ENCODE measurements at places on chromosomes 13 and 19.

DNA sequence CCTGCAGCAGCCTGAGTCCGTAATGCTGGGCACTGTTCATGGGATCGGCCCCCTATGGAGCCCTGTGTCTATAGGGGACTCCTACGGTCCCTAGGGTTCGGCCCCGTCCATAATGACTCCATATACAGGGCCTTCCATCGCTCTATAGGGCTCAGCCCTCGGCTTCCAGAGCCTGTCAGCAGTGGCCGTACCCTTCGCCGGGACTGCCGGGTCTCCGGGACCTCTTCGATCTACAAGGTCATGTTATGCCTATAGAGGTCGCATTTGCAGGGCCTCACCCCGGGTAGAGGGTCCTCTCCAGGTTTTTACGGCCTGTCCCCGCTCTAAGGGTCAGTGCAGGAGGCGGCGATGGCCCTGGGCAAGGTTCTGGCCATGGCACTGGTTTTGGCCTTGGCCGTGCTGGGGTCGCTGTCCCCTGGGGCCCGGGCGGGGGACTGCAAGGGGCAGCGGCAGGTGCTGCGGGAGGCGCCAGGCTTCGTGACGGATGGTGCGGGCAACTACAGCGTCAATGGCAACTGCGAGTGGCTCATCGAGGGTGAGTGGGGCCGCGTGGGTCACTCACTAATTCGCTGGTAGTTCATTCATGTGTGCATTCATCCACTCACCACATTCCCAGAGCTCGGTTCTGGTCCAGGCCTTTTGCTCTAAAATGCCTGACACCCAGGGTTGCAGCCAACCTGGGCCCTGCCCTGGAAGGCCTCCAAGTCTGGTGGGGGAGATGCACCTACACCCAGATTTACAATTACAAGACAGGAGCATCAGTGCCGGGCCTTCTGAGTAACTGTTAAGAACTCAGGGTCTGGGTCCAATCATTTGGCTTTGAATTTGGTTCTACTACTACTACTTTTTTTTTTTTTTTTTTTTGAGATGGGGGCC is 699 bp downstream of the MEGF8 start:
- peaks cover 6% of the 10 kb centered on the region for H3K4me1 ChIP-seq
- peak overlapping the region; percentile 55 for H3K27ac ChIP-seq
- H3K27me3 ChIP-seq = peaks cover 14% of the 10 kb centered on the region
- DNase-seq = peak; percentile 60

DNA sequence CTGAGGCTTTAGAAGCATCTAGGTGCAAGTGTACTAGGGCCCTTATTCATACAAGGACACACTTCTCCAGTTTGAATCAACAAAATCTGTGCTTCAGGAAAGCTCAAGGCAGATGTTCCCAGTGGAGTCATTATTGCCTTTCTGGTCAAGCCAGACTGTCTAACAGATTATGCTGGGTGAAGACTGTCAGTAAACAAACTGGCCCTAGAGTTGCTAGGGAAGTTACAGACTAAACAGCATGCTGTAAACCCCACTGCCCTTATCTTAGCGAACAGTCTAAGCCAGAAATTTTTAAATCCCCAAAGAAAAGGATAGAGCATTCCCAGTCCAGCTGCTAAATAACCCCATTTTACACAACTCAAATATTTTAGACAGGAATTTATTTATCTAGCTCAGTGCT is 1701.3 kb upstream of the PRR20A start:
- no peak overlapping the region for H3K4me3 ChIP-seq
- H3K4me1 ChIP-seq = peaks cover 18% of the 10 kb centered on the region
- H3K27ac ChIP-seq = no peak overlapping the region
- peak; percentile 11 for DNase-seq
- no peaks in the 10 kb centered on the region for H3K36me3 ChIP-seq

DNA sequence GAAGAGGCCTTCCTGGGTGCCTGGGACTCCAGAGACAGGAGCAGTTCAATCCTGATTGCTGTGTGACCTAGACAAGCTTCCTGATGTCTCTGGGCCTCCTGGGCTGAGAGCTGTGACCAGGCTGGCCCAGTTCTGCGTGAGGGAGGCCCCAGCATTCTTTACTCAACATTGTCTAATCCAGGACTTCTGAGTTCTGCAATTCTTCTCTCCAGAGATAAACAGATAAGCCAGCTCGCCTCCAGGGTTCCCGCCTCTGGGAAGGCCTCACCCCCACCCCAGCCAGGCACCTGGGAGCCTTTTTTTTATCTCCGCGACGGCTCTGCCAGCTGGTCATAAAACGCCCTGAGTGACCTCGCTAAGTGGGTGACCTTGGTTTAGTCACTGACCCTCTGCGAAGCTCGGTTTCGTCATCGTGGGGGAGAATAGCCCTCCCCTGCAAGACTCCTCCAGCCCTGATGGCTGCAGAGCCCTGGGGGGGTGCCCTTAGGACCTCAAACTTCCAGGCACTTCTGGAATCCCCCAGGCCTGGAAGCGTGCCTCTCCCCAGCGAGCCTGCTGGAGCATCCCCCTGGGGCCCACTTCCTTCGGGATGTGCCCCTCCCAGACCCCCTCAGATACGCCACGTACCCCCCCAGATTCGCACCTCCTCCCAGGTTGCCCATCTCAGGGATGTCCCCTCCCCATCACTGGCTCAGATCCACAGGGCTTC is 1.9 kb downstream of the SULT2B1 start:
- H3K36me3 ChIP-seq = no peaks in the 10 kb centered on the region
- H3K27ac ChIP-seq = peak overlapping the region; percentile 92
- H3K27me3 ChIP-seq = no peaks in the 10 kb centered on the region
- peak overlapping the region; percentile 43 for H3K4me3 ChIP-seq
- H3K4me1 ChIP-seq = peaks cover 10% of the 10 kb centered on the region

- H3K4me1 ChIP-seq = peaks cover 4% of the 10 kb centered on the region
- H3K36me3 ChIP-seq = no peaks in the 10 kb centered on the region
- DNase-seq = no peak
- H3K27ac ChIP-seq = no peak overlapping the region
- no peaks in the 10 kb centered on the region for H3K27me3 ChIP-seq
These were observed 26.3 kb upstream of the SPATA13 start for GRCh38 chr13:24134231-24134630.

- no peak overlapping the region for H3K4me3 ChIP-seq
- H3K36me3 ChIP-seq = no peaks in the 10 kb centered on the region
- H3K27me3 ChIP-seq = no peaks in the 10 kb centered on the region
- peaks cover 10% of the 10 kb centered on the region for H3K4me1 ChIP-seq
- no peak overlapping the region for H3K27ac ChIP-seq
These were observed 5.5 kb downstream of the PIK3R2 start for GRCh38 chr19:18158467-18158866.

DNA sequence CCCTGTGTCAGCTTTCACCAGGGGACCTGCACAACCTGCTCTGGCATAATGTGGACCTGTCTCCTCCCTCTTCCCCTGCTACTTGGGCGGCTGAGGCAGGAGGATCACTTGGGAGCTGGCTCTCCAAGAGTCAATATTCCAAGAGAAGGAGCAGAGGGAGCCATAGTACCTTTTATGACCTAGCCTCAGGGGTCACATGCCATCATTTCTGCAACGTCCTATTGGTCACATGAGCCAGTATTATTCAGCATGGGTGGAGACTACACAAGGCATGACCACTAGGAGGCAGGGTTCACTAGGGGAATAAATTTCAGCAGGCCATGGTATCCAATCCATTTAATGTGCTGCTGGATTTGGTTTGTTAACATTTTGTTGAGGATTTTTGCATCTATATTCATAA is 12.0 kb upstream of the SHFL start:
- H3K36me3 ChIP-seq = no peaks in the 10 kb centered on the region
- no peak overlapping the region for H3K27ac ChIP-seq
- peak; percentile 68 for DNase-seq
- no peaks in the 10 kb centered on the region for H3K4me1 ChIP-seq

DNA sequence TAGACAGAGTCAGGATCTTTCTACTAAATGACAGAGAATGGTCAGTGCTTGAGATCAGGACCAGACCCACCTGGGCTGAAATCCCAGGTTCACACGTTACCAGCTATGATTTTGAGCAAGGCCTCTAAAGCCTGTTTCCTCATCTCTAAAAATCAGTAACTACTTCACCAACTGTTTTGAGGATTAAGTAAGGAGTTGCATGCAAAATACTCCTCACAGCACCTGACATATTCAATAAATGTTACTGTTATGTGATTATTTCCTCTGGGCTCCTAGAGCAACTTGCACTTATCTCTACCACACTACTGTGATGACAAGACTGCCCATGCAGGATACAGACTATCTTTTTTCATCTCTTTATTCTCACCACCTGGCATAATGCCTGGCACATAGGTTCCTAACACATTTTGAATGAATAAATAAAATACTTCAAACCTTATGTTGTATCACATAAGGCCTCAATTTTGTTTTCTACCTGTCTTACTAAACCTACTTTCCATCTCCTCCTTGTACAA is 1.8 kb downstream of the KATNAL1 start:
- H3K27ac ChIP-seq = no peak overlapping the region
- H3K4me3 ChIP-seq = peak overlapping the region; percentile 72
- no peaks in the 10 kb centered on the region for H3K27me3 ChIP-seq
- H3K4me1 ChIP-seq = peaks cover 11% of the 10 kb centered on the region
- DNase-seq = no peak

- no peak overlapping the region for H3K27ac ChIP-seq
These were observed 17.5 kb upstream of the NANOS3 start for GRCh38 chr19:13859361-13859880.

GRCh38 chr13:102400675-102401145 is 1.1 kb downstream of the FGF14 start:
- H3K4me3 ChIP-seq = peak overlapping the region; percentile 78
- H3K4me1 ChIP-seq = peaks cover 13% of the 10 kb centered on the region
- DNase-seq = peak; percentile 45
- H3K27ac ChIP-seq = no peak overlapping the region
- H3K27me3 ChIP-seq = peaks cover 45% of the 10 kb centered on the region

DNA sequence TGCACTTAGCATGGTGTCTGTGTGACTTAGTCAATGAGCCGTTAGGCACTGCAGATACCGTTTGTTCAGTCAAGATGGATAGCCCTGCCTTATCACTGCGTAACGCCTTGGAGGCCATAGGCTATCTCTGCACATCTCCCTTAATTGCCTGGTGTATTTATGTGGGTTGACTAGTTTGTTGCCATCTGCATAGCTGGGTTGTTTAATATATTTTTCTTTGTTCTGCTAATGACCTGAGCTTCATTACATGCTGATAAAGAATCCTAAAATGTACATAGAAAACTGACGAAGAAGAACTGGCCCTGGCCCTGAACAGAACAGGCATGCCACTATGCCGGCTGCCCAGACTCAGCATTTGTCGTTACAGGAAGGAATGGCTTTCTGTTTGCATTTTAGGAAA is 297.8 kb downstream of the SHISA2 start:
- no peaks in the 10 kb centered on the region for H3K27me3 ChIP-seq
- no peak overlapping the region for H3K27ac ChIP-seq
- no peaks in the 10 kb centered on the region for H3K36me3 ChIP-seq
- no peak overlapping the region for H3K4me3 ChIP-seq
- H3K4me1 ChIP-seq = peaks cover 4% of the 10 kb centered on the region

GRCh38 chr19:3343619-3344502 is 22.5 kb upstream of the NFIC start:
- no peak overlapping the region for H3K4me3 ChIP-seq
- no peak overlapping the region for H3K27ac ChIP-seq
- H3K4me1 ChIP-seq = no peaks in the 10 kb centered on the region

DNA sequence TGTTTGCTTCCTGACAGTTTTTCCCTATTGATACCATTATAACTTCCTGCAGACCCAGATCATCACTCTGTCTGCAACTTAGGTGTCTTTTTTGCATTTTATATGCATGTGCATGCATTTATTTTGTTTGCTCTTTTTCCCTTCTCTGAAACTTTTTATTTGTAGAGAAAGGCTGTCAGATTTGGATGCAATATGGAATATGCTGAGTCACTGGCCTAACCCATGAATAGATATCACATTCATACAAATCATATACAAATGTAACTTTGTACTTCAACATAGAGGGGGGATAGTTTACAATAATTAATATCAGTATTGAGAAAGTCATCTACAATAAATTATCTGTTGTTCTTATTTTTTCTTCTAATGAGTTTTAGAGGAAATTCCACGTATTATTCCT is 1465.0 kb downstream of the EFNB2 start:
- no peaks in the 10 kb centered on the region for H3K4me1 ChIP-seq
- no peak overlapping the region for H3K27ac ChIP-seq
- no peaks in the 10 kb centered on the region for H3K27me3 ChIP-seq
- DNase-seq = no peak
- no peak overlapping the region for H3K4me3 ChIP-seq

DNA sequence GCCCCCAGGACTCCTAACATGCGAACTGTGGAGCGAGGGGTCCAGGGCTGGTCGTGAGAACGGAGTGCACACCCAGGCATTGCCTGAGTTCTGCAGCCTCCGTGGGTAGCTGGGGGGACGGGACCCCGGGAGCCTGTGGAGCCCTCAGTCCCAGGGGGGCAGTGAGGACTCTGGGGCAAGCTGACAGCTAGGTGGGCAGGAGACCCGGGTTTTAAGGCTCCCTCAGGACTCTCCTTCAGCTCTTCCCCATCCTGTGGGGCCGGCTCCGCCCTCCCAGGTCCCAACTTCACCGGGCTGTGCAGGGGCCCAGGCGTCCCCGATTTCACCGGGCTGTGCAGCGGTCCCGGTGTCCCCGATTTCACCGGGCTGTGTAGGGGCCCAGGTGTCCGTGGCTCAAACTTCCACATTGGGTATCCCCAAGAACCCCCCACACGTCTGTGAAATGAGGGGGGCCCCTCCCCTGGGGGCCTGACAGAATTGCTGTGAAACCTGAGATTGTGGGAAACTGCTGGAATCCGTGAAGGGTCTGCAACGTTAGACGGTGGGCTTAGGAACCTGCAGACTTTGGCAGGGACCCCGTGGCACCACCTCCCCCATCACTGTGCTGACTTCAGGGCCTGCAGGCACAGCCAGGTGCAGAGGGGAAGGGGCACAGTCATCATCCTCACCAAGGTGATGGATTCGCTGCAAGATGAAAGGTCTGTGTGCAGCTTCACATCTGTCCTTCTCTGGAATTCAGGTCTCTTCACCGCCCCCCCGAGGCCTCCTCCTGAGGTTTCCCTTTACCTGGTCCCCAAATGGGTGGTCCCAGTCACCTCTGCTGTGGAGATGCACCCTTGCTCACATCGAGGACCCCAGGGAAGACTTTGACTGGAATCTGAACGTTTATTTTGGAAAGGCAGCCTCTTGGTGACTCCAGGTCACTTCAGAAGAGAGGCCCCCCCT is 73.2 kb upstream of the MCF2L start:
- peak overlapping the region; percentile 70 for H3K4me3 ChIP-seq
- DNase-seq = no peak
- H3K27me3 ChIP-seq = peaks cover 10% of the 10 kb centered on the region

GRCh38 chr13:69912630-69913029 is 195.0 kb upstream of the ATXN8OS start:
- no peaks in the 10 kb centered on the region for H3K4me1 ChIP-seq
- H3K4me3 ChIP-seq = no peak overlapping the region
- no peak overlapping the region for H3K27ac ChIP-seq
- no peak for DNase-seq

Data from GM23338 (cell line).